ENCODE measurements at places on chromosomes 12 and 14.

GRCh38 chr14:79825046-79825521 is 386.2 kb downstream of the DIO2 start:
- DNase-seq, result no peak

DNA sequence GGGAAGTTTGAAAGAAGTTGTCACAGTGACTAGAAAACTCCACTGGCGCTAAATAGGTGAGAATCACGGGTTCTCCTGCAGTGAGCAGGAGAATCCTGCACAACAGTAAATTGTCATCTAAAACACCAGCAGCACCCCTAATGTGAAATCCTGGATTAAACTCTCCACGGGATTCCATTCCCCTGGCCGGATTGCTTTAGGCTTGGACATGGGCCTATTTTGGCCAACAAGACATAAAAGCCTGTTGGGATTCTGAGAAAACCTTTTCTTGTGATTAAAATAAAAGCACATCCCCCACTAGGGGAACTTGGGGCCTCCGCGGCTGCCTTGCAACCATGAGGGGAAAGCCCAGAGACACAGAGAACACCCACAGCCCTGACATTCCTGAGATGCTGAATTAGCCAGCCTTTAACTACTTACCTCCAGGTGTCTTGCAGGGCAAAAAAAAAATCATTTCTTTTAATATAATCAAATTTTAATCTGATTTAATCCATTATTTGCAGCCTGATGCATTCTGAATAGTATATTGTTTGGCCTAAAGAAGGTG is 21.0 kb upstream of the TSPAN11 start:
- no peak for DNase-seq

GRCh38 chr14:98955741-98956070 is 316.3 kb downstream of the BCL11B start:
- DNase-seq, result no peak

GRCh38 chr12:52182898-52183543 is 8.8 kb downstream of the KRT80 start:
- DNase-seq, result no peak

DNA sequence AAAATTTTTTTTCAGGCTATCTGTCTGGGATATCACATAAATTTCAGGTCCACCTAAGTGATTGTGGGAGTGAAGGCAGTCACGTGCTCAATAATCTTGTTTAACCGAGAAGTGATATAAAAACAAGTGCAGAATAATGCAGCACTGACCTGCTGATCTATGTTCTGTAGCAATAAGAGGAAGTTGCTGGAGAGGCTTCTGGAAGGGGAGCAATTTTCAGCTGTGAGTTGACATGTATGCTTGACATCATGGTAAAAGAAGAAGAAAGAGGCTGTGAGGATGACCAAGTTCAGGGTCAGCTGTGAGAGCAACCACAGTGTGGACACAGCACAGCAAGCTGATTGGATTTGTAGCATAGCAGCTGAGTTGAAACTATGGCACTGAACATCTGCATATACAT is 172.0 kb upstream of the PELI2 start:
- DNase-seq, result no peak

GRCh38 chr14:49553892-49554291 is 32.3 kb downstream of the RPS29 start:
- DNase-seq, result no peak

DNA sequence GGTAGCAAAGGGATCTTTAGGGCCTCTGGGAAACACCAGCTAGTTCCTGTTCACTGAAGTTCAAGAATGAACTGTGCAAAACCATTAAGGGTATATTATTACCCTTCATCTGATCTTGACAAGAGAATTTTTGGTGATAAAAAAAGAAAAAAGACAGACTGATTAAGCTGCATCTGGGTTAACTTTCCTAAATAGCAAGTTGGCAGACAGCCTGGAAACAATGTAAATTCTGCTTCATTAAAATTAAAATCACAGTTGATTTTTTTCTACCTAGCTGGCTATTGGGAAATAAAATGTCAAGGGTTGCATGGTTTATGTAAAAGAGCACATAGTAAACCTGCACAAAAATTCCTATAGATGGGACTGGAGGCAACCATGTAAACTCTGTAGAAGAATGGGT is 126.6 kb upstream of the PRKD1 start:
- no peak for DNase-seq

GRCh38 chr12:34298971-34299801 is 276.9 kb downstream of the ALG10 start:
- DNase-seq, result no peak

GRCh38 chr14:95830386-95830785 is 46.2 kb upstream of the TUNAR start:
- no peak for DNase-seq

DNA sequence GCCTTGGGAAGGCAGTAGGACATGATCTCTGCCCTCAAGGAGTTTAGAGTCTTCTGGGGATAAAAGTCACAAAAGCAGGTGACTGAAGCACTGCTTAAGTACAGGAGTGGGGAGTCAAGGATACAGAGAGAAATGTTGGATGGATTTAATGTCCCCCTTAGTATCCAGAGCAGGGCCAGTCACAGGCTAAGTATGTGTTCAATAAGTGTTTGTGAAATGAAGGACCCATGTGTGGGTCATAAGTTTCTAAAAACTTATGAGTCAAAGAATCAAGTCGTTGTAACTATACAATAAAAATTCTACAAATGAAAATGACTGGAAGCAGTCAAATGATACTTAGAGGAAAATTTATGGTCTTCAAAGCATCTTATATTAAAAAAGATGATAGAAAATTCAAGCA is 25.1 kb downstream of the KRT80 start:
- DNase-seq, result no peak

GRCh38 chr12:82408844-82409243 is 50.5 kb downstream of the METTL25 start:
- no peak for DNase-seq

GRCh38 chr12:53950789-53951576 is 3.7 kb upstream of the HOXC12 start:
- no peak for DNase-seq

DNA sequence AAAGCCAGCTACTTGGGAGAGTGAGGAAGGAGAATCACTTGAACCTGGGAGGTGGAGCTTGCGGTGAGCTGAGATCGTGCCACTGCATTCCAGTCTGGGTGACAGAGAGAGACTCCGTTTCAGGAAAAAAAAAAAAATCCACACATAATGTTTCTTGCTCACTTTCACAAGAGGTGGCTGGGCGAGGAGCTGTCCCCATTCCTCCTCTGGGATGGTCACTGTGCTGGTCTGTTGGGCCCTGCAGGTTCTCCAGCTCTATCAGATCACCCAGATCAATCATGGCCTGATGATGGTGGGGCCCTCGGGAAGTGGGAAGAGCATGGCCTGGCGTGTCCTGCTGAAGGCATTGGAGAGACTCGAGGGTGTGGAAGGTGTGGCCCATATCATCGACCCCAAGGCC is 47.3 kb downstream of the DYNC1H1 start:
- DNase-seq, result no peak

- no peak for DNase-seq
These were observed 74.4 kb upstream of the STAC3 start for GRCh38 chr12:57325395-57325794.

GRCh38 chr12:9363145-9363544 is 154.9 kb upstream of the PZP start:
- DNase-seq, result peak; percentile 29

DNA sequence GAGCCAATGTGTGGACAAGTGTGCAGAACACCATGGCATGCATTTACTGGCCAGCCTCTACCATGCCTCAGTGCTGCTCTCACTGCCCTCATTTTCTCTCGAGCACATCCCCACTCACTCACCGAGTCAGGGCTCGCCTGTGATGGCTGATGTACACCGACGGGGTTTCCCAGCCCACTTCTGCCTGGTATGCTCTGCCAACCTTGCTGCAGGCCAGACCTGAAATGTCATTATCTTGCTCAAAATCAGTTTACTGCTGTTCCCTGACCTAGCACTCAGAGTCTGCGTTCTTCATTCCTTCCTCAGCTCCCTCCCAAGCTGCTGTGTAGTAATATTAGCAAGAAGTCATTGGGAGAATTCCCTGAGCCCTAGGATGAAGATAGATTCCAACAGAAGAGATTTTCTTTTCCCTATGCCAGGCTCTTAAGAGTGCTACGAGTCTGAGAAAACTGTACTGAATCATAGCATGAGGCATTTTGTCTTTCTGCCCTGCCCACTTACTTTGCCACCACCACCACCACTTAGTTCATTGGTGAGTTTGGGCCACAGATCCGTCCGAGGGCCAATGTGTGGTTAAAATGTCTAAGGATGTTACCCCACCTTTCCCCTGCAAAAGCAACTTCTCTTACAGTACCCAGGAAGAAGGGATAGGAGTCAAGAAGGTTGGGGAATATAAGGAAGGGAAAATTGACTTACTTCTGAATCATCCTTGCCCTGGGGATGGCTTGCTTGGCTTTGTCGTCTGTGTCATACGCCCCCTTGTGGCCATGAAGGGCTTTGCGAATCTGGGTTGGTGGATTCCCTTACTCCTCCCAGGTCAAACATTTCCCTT is 51.0 kb downstream of the BMAL2 start:
- peak; percentile 65 for DNase-seq

GRCh38 chr14:44462381-44462780 is 44.7 kb downstream of the FSCB start:
- DNase-seq, result no peak

DNA sequence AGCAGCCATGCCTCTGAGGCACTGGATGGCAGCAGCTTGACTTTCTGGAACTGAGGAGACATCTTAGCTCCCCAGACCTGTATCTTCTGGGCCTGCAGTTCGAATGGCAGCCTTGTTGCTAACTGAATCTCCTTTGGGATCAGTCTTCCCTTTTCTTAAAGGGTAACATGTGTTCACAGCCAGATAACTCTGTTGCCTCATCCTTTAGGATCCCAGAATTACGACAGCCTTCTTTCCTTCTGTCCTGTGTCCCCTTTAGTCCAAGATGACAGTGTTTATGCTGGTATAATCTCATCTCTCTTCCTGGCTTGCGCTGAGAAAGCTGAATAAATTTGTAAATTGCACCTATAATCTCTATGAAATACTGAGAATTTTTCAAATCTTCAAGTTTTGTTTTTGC is 9.1 kb upstream of the ERC1 start:
- DNase-seq, result no peak

- DNase-seq, result no peak
These were observed 17.2 kb upstream of the PSMC1 start for GRCh38 chr14:90239139-90239538.

GRCh38 chr14:77580964-77581505 is 35.4 kb downstream of the SPTLC2 start:
- DNase-seq, result no peak

DNA sequence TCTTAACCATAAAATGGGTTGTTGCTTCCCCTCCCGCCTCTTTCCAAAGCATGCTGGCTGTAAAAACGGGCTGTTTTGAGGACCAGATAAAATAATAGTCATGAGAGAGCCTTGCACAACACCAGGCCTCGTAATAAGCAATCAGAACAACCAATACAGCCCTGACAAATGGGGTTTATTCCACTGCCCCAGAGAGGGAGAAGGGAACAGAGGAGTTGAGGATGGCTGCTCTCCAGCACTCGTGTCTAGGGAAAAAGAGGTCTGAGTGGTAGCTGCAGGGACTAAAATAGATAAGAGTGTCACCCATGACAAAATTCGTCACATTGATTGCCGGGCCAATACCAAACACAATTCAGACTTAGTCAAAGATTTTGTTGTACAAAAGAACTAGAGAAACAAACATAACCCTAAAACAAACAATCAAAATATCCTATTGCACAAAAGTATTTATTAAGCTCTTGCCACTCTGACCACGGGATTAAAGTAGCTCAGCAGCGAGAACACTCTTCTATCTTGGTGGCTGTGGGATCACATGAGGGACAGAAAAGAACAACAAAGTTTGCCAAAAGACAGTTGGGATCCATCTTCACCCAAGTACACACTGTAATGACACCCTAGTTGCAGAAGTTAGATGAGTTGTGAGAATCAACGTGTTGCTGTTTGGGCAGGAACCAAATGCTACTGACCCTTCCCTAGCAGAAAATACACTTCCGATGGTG is 188.0 kb downstream of the FOXN3 start:
- no peak for DNase-seq

DNA sequence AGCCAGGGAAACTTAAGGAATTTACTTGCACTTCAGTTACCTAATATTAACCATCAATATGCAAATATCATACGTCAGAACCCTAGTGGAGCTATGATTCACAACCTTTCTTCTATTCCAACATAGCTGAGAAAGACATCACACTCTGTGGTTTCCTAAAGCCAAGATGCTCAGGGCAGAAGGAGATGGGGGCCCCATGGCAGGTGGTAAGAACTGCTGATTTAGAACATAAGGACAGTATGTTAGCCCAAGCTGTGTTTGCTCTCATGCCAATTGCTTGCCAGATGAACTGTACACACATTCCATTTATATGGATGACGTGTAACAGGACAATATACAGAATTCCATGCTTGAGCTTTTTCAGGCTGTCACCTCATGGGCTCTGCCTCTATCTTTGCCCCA is 34.6 kb downstream of the HECTD4 start:
- peak; percentile 17 for DNase-seq

DNA sequence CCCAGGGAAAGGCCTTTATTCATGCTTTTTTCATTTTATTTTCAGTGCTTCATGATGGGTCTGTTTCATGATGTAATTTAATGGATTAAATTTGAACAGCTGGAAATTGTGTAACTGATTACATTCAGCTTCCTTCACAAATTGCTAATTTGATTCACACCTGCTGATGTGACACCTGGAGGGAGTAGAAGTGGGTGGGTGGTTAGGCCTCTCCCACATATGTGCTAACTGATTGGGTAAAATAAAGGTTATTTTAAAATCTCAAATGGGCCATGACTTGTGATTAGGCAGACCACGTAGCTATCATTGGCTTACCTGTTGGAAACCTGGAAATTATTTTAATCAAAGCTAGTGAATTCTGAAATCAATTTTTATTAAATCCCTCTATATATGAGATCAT is 142.1 kb downstream of the GXYLT1 start:
- no peak for DNase-seq

DNA sequence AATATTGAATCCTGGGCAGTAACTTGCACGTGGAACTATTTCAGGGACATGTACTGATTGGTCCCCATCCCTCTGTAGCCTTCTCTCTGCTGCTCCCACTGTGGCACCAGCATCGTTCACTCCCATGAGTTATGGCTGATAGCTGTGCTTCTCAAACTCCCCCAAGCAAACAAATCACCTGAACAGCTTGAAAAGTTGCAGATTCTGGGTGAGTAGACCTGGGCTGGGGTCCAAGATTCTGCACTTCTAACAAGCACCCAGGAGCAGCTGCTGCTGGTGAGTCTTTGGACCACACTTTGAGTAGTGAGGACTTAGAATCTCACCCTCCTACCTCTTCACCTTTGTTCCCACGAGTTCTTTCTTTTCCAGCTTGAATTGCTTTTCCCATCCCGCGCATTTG is 49.4 kb upstream of the ZFP36L1 start:
- DNase-seq, result no peak

- no peak for DNase-seq
These were observed 58.0 kb upstream of the CDKN3 start for GRCh38 chr14:54338696-54339317.

GRCh38 chr12:118377884-118378470 is 1.6 kb downstream of the SUDS3 start:
- DNase-seq, result peak; percentile 64

- DNase-seq, result no peak
These were observed 226.7 kb upstream of the ABCD2 start for GRCh38 chr12:39846304-39846703.
